ENCODE measurements at places on chromosomes 2 and 18.

GRCh38 chr18:10896851-10897250, 252.5 kb downstream of the PIEZO2 start:
- no peak for DNase-seq

DNA sequence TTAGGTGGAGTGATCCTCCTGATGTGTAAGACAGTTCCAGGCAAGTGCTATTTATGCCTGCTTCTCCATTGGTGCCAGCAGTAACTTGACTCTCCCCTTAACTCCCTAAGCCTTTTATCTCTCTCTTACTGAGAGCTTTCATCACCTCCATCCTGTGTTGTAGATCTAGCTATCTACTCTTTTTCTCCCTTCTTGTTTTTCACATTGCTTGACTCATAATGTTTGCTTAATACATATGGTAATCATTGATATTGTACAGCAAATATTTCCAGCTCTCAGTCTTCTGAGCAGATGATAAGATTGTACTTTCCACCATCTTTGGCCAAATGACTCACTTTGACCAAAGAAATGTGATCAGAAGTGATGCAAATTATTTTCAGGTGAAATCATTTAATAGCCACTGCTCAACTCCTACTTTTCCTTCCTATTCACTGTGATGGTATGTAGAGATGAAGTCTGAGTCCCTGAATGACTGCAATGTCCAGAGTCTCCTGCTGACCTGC, 165.0 kb downstream of the PLCL1 start:
- DNase-seq, result no peak

DNA sequence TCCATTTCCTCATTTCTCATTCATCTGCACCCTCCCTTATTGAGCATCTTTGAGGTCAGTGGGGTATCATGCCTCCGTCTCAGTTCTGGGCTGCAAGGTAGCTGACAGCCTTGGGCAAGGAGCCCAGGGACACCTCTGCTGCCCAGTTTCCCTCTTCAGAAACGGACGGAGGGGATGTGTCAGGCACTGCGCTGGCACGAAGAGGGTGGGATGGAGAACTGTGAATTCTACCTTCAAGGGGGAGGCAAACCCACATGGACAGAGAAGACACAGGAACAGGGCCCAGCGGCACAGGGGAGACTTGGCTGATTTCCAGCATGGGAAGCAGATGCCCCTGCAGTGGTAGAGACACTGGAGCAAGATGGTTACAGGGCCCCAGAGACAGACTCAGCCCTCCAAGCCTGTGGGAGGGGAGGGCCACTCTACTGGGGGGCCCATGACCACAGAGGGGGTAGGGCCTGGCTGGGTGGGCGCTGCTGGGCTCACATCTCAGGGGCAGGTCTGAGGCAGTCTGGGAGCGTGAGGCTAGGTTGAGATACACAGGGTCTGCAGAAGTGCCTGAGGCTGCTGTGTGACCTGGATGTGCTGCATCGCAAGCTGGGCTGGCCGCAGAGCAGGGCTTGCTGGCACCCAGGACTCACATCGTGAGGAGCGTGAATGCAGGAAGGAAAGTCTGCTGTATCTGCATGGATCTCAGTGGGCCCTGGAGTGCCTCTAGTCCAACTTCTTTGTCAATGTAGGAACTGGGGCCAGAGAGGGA, 92.3 kb downstream of the HS1BP3 start:
- DNase-seq, result no peak

- DNase-seq, result no peak
Observed at GRCh38 chr2:184920451-184920965, 322.2 kb downstream of the ZNF804A start.

GRCh38 chr2:141311430-141311829, 819.4 kb downstream of the LRP1B start:
- DNase-seq, result no peak

DNA sequence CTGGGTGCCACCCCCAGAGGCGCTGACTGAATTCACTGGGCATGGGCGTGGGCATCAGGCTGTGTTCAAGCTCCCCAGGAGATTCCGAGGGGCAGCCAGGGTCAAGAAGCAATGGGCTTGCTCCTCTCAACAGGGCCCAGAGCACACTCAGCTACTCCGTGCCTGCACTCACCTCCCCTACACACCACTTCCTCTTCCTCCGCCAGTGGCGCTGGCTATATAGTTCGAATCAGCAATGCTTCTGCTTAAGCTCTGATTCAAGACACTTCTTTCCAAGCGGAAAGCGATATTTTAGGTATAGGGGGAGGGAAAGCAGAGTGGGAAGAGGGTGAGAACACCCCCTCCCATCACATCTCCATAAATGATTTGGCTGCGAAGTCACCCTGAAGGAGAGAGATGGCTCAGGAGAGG, 42.1 kb downstream of the CRACDL start:
- DNase-seq, result no peak

DNA sequence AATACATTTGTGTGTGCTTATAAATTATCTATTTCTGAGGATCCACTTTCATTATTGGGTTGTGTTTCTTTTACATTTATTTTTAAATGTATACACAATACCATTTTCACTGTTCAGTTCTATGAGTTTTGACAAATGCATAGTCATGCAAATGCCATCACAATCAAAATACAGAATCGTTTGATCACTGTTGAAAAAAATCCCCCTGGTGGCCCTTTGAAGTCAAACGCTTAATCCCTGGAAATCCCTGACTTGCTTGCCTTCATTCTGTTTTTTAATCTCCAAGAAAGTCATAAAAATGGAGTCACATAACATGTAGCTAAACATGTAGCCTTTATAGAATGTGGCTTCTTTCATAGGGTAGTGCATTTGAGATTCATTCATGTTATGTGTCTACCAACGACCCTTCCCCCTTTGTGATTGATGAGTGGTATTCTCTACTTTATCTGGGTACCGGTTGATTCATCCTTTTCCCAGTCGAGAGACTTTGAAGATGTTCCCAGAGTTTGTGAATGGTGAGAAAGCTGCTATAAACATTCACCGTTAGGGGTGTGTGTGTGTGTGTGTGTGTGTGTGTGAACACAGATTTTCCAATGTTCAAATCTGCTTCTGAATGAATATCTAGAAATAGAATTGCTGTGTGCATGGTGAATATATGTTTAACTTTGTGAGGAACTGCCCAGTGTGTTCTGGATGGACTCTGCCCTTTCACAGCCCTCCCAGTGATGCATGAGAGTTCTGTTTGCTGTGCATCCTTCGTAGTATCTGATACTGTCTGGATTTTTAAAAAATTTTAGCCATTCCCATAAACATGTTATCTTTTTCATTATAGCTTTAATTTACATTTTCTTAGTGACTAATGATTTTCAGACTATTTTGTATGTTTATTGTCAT, 173.6 kb downstream of the GALR1 start:
- DNase-seq, result no peak

- DNase-seq, result no peak
Observed at GRCh38 chr2:108625828-108626195, 91.5 kb downstream of the LIMS1 start.

- no peak for DNase-seq
Observed at GRCh38 chr2:178449700-178450523, 1.1 kb downstream of the PRKRA start.

GRCh38 chr2:130375291-130376266, 19.7 kb downstream of the PTPN18 start:
- no peak for DNase-seq

DNA sequence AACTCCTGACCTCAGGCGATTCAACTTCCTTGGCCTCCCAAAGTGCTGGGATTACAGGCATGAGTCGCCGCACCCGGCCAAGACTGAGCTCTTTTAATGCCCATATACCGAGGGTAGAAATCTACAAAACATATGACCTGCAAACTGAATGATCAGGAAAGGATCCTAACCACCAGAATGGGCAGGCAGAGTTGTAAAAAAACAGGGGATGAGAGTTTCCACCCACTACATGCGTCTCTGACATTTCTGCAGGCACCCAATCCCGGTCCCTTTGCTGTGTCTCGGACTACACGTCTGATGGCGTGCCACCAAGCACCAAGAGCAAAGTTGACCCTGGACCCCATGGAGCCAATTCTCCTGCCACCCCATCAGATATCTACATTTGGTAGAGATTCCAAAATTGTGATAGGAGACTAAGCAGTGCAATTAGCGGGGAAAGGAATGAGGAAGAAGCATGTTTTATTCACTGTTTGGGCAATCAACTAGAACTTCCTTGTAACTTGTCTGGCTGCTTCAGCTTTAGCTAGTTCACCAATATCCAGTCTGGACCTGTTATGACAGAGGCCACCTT, 74.1 kb downstream of the ATP8B1 start:
- no peak for DNase-seq

- DNase-seq, result no peak
Observed at GRCh38 chr2:62768615-62769014, 63.1 kb downstream of the EHBP1 start.

DNA sequence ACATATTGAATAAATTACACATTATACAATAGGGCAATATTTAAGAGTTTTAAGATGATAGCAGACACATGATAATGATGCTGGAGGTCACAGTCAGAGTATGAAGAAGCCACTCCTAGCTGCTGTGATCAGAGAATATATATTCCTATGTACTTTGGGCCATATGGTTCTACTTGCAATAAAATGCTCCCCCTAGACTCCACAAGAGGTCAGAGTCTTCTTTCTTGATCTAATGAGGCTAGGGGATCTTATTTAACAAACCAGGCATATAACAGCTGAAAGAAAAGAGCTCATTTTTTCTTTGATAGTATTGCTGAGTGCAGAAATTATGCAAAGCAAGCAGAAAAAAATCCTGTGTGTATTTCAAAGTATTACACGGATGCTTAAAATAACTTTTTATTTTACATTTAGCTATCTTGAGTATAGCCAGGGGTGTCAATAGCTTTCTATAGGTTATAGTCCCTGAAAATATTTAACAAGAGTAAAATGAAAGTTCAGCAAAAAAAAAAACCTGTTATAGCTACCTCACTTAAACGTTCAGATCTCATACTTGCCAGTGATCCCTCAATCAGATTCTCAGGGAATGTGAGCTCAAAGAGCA, 748.7 kb upstream of the CHAC2 start:
- peak; percentile 46 for DNase-seq

- no peak for DNase-seq
Observed at GRCh38 chr2:191917967-191918651, 71.2 kb upstream of the CAVIN2 start.

DNA sequence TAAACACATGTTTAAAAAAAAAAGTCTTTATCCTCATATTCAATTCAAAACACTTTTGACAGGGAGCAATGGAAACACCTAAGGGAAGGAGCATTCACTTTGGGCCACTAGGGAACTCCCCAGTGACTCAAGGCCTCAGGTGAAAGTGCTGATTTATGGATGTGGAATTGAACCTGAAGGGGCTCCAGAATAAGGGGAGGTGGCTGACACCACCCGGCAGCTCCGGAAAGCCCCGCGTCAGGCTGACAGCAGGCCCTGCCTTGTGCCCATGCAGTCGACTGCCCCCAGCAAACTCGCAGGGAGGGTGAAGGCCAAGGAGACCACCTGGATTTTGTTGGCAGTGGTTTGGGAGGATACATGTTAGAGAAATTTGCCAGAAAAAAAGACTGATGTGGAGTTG, 275.3 kb upstream of the NCKAP5 start:
- no peak for DNase-seq

DNA sequence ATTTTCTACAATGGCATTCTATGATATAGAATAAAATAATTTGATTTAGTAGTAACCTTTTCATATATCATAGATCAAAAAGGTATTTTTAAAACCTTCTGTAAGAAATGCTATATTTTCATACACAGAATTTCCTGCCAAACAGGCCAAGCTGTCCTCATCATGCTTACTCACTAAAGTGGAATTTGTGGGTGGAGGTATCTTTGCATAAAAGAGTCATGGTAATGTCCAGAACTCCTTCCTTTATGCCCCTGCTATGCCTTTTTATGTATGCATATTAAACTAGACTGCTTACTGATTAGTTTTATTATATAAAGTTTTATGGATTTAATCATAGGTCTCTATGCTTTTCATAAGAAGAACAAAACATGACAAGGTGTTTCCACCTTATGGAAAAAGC, 27.5 kb upstream of the MARCHF7 start:
- peak; percentile 17 for DNase-seq

DNA sequence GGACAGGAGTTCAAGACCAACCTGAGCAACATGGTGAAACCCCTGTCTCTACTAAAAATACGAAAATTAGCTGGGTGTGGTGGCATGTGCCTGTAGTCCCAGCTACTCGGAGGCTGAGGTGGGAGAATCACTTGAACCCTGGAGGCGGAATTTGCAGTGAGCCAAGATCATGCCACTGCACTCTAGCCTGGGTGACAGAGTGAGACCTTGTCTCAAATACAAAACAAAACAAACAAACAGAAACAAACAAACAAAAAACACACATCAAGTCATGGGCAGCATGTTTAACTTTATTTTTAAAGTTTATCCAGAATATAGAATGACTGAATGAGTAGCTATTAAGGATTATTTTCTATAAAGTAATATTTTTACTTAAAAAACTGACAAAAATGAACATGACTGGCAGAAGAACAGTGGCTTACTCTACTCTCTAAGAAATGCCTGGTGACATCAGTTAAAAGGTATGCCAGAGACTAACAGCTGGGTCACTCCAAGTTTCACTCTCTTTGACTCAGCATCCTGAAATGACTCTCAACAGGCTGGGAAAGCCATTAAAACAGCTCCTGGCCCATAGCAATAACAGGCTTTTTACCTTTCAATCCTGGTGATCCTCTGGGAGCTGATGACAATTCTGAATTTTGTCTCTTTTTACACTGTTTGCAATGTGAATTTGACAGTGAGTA, 281.6 kb upstream of the STON1 start:
- DNase-seq, result peak; percentile 82

DNA sequence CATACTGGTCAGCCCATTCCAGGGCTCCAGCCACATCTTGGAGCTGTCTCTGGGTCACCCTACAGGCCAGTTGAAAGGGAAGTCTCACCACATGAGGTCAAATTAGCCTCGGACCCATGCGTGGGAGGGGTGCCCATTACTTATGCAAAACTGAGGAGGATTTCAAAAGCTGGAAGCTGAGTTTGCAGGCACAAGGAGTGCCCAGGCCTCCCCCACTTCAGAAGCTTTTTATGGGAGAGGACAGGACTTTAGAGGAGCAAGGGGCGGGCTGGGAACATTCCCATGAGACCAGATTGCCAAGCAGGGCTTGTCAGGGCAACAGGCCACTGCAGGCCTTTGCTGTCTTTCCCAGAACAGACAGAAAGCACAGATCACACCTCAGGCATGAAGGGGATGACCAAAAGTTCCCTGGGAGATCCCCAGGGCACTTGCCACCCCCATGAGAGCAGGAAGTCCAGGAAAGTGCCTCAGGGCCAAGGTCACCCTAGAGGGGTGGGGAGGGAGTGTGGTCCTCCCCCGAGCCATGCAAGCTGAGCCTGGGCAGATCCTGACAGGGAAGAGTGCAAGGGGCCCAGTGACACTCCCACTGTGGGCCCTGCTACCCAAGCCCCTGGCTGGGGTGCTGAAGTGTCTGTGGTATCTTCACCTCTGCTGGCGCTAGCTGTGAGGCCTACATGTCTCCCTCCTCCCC, 267.7 kb downstream of the BCL11A start:
- DNase-seq, result no peak

GRCh38 chr2:9408641-9409151, 14.6 kb downstream of the ITGB1BP1 start:
- DNase-seq, result no peak

GRCh38 chr2:235709969-235710879, 216.4 kb downstream of the AGAP1 start:
- DNase-seq, result no peak
